IPS-NIHi11 (cell line): ENCODE measurements at places on chromosomes 16 and 17.

DNA sequence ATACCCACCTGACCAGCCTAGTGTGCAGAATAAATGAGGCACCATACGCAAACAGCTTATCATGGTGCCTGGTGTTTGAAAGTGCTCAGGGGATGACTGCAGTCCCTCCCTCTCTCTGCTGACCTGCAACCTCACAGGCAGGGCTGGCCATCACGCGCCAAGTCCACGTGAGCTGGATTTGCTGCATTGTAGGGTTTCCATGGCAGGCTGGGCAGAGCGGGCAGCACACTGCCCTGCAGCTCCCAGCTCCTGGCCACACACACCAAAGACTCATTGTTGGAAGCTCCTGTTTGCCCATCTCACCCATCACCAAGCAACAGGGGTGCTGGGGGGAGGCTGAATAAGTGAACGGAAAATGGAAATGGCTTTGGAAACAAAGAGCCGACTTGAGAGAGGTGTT is 81.8 kb downstream of the IRX3 start:
- no peak for DNase-seq

DNA sequence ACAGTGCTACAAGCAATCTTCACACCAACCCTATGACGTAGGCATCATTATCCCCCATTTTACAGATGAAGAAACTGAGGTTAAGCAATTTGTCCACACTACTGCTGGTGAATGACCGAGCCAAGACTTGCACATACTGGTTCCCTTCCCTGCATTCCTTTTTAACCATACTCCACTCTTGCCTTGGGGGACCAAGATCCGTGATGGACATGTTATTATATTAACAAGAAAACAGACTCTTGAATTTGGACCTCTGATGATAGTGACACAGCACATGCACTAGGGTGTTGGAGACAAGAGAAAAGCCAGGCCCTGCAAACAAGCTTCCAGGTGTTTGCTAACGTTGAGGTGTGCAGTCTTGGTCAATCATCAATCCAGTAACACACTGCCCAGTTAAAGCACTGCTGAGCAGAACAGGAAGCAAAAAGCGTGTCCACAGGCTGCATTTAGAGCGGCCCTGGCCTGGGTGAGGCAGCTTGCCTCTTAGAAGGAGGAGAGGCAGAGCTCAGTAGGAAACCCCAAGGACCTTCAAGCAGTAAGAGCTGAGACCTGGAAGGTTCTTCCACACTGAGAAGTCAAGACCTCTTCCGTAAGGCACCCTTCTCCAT is 36.7 kb downstream of the HNF1B start:
- DNase-seq: no peak

DNA sequence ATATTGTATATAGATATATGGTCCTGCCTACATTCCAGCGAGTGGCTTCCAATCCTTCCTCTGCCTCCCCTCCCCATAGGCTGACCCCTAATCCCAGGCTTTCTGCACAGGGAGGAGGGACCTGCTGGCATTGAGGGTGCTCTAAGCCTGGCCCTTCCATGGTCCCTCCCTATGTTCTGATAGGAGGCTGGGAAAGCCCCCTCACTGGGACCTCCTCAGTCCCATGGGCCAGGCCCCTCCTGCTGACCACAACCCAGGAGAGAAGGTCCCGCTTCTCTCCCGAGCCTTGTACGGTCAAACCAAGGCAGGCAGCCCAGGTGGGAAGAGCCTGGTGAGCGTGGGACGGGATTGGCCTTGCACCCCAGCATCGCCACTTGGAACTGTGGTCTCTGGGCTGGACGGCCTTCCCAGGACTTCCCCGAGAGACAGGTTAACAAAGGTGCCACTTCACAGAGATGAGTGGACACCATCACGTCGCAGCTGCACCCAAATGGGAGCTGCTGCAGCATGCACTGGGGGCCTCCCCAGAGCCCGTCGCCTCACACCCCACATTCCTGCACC is 859 bp downstream of the ALDH3A1 start:
- DNase-seq: no peak

- DNase-seq: peak; percentile 53
Measured at GRCh38 chr17:31074772-31075555, 19.8 kb upstream of the NF1 start.

- DNase-seq: no peak
Measured at GRCh38 chr17:53499277-53499676, 323.4 kb upstream of the KIF2B start.

GRCh38 chr16:3974751-3975150 is 94.2 kb upstream of the CREBBP start:
- DNase-seq: no peak

DNA sequence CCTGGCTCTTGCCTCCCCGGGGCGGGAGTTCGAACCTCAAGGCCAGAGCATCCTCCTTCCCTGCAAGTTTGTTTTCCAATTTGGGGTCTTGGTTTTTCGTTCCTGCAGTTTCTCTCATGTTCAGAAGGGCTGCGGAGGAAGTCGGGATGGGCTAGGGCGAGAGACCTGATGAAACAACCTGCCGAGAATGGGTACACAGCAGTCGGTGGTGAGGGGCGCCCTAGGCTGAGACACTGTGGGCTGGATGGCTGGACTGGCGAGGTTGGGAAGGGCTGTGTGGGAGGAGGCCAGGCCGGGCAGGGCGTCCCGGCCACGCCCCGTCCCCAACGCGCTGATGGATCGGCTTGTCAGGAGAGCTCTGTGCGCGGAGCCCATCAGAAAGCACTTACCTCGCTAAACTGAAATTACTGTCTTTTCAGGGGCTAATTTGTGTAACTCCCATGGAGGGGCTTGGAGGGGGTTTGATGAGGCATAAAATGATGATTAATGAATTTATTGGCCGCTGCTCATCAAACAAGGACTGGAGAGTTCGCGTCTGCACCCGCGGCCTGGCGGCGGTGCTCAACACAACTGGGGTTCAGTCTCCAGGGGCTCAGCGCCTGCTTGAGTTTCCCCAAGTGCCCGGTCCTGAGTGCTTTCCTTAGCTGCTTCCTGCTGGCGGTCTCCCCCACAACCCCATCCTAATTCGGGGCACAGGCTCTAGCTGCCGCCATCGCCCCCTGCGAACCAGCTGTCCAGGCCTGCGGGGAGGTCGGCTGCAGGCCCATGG is 9.0 kb downstream of the IRX5 start:
- peak; percentile 54 for DNase-seq

- DNase-seq: no peak
Measured at GRCh38 chr17:6343191-6343590, 91.7 kb downstream of the AIPL1 start.

DNA sequence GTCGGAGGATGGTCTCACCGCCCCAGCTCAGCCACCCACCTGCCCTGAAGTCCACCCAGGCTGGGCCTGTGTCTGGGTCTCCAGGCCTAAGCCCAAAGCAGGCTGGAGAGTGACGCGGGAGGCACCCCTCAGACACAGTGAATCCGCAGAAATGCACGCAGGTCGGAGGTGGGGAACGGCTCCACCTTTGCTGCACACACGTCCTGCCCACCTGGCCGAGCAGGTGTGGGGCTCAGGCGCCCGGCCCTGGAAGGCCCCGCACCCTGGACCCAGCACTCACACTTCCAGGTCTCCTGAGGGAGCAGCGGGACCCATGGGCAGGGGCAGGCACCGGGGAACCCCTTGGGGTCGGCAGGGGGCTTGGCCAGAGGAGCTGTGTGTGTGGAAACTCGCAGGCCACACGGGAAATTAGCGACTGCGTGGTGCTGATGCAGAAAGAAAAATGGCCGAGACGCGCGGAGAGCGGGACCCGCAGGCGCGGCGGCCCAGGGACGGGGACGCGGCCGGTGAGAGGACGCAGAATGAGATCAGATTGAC is 10.7 kb downstream of the CYBC1 start:
- peak; percentile 31 for DNase-seq

DNA sequence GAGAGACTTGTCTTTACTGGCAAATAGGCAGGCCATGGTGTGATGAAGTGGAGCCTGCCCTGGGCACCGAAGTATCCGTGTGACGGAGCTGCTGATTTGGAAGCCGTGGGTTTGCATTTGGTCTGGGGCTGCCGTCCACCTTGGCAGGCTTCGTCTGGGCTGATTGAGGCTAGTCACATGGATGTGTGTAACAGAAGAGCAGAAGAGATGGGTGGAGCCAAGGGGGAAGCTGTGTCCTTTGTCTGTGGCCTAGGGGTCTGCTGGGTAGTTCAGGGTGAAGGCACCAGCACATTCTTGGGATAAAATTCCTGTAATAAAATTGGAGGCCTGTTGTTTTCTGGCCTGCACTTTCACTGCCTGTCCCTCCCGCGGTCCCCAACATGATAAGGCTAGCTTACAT is 106.1 kb downstream of the AATF start:
- DNase-seq: no peak
